LHCN-M2 (cell line): ENCODE measurements at places on chromosomes 2 and 18.
A peak's percentile ranks its signal among the peaks of the same experiment; 100 is the strongest.

- DNase-seq, result peak; percentile 73
Observed at GRCh38 chr2:43592443-43592842, 3.4 kb downstream of the THADA start.

DNA sequence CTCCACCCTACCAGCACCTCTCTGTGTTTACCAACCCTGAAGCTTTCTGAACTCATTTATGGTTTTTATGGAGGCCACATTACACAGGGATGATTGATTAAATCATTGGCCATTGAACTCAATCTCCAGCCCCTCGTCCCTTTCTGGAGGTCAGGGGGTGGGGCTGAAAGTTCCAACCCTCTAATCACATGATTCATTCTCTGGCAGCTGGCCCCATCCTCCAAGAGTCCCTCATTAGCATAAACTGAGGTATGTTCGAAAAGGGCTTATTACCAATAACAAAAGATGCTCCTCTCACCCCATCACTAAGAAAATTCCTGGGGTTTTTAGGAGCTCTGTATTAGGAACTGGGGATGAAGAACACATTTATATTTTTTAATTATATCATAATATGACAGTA, 92.3 kb downstream of the DIS3L2 start:
- no peak for DNase-seq

DNA sequence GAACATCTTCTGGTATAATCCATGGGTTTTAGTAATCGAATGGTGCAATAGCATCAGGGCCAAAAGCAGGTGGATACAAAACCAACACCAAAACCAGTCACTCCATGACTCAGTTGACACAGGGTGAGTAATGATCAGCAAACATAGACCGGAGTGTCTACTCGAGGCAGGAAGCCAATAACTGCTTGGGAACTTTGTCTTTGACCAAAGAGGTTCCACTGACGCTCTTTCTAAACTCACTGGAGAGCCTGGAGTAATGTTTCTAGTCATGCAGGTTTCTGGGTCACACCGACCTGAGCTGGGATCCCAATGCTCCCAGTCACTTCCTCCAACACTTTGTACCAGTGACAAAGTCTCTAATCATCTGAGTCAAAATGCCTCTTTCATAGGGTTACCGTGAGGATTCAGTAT, 30.9 kb downstream of the MREG start:
- DNase-seq, result peak; percentile 85

GRCh38 chr2:17538844-17539554, 1.5 kb upstream of the VSNL1 start:
- DNase-seq, result peak; percentile 73

GRCh38 chr18:24176727-24177416, 38.0 kb downstream of the CABYR start:
- peak; percentile 43 for DNase-seq

- DNase-seq, result peak; percentile 62
Observed at GRCh38 chr2:231601356-231602229, 8.9 kb downstream of the TEX44 start.

GRCh38 chr18:58226429-58226828, 182.4 kb downstream of the NEDD4L start:
- DNase-seq, result no peak

DNA sequence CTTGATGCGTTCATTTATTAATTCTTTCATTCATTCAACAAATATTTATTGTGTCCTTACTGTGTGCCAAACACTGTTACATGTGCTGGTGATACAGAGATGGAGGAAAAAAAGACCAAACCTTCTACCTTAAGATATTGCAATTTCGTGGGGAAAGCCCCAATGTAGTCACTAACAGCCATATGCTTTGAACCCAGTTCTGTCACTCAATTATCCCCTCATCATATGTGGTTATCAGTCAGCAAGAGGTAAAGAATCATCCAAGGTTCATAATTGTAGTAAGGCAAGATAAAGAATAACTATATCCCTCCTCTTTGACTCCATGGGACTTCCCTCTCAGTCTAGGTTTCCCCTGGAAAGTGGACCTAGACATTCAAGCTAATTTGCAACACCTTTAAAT, 1185.6 kb upstream of the CELF4 start:
- DNase-seq, result no peak

- peak; percentile 79 for DNase-seq
Observed at GRCh38 chr2:181036848-181037603, 56.6 kb downstream of the UBE2E3 start.

DNA sequence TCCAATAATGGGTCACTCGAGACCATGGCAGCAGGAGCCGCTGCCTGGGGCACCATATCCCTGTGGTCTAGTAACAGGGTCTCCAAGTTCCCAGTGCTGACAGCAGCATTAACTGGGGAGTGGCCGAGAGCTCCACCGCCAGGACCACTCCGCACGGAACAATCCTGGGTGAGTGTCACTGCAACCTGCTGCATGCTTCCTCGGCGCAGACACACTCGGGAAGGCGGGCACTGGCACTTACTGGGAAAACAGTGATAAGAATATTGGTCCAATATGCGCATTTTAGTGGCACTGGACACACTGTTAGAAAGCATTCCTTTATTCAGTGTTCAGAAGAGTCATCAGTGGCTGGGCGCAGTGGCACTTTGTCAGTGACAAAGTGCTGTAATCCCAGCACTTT, 29.7 kb downstream of the FAM228A start:
- no peak for DNase-seq

- peak; percentile 26 for DNase-seq
Observed at GRCh38 chr2:203983064-203983715, 46.6 kb downstream of the ICOS start.

DNA sequence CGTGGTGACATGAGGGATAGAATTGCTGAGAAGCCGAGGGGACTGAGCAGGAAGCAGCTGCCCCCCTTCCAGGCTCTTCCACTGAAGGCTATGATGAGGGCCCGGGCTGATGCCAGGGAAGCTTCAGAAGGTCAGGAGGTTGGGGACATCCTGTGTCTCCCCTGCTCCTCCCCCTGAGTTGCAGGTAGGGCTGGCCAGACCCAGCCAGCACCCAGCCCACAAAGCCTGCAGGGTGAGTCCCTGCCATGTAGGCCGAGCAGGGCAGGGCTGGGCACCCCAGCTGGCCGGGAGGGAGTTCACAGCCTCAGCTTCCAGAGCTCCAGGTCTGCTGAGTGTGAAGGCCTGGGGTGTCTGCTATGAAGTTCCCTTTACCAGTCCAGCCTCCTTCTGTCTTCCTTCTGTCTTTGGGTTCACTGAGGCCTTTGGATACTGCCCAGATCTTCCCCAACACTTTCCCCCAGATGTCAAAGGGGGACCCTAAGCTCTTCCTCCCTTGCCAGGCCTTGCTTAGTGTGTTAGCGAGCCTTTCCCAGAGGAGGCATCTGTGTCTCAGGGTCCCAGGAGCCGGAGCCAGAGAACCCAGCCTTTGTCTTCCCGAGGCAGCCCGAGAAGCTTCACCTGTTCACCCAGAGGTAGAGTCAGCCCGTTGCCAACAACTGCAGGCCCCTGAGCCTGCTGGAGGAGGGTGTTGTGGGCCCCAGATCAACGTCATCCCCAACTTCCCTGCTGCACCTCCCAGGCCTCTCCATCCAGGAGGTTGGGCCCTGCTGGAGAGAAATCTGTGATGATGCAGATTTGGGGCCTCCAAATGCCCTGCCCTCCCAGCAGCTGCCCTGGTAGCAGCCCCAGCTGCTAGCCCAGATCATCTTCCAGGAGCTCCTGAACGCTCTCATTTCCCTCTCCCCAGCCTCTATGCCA, 3.6 kb upstream of the NCL start:
- no peak for DNase-seq
